Germinal center (tissue), 1 donor: ENCODE measurements at places on chromosomes 1 and 21.

GRCh38 chr1:115432061-115432460 is 94.0 kb upstream of the NGF start:
- no peak for DNase-seq

DNA sequence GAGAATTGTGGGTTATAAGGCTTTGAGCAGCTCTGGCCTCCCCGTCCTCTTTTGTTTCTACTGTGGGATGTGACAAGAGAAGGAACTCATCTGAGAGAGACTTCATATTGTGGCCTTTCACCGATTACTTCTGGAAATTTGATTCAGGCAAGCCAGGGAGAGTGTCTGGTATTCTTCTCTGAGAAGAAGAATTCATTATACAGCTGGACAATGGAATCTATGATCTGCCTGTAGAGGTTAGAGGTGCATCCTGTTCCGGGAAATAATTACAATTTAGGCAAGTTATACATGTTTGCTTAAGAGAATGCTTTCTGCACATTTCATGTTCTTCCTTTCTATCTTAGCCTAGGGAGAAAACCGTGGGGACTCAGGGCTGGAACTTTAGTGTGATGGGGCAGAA is 12.8 kb upstream of the RNU1-2 start:
- no peak for DNase-seq

DNA sequence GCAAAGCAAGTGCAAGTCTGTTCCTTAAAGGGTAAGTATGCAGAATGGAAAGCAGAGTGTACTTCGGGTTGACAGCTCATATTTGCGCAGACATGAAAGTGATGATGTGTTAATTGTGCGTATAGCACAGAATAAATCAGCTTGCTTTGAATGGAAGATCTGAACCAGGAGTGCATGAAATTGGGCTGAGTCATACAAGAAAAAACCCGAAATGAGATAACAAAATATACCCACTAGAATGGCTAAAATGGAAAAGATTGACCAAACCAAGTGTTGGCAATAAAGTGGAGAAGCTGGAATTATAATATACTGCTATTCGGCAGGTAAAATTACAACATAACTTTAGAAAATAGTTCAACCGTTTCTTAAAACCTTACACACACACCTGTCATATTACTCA is 28.5 kb downstream of the CR1L start:
- DNase-seq: no peak

DNA sequence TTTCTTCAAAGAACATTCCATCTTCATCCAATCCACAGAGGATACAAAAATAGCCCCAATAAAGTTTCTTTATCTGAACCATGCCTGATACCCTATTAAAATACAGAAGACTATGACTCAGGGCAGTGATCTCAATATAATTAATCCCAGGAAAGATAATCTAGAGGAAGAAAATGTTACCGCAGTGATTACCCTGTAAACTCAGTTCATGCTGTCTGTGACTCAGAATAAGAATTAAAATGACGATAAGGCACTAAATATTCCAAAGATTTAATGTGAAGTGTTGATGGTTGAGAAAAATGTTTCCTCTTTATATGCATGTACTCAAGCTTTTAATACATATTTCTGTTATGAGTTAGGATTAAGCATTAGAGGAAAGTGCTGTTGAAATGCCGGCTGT is 88.6 kb upstream of the LYPLAL1 start:
- no peak for DNase-seq

- no peak for DNase-seq
Observed at GRCh38 chr1:224959115-224959514, 29.6 kb downstream of the DNAH14 start.

DNA sequence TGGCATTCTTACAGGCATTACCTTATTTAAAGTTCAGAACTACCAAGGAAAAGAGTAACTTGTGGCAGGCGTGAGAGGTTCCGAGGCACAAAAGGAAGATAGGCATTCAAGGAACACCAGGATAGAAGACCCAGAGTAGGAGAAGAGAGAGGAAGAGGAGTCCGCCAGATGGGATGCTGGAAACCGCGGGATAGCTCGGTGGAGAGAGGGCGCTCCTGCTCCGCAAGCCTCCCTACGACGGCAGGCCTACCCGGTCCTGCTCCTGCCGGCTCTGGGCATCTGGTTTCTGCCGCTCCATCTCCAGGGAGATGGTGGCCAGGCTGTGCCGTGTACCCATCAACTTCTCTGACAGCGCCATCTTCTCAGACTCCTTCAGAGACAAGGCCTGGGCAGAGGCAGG is 5.4 kb upstream of the NBPF1 start:
- DNase-seq: no peak

GRCh38 chr1:187714470-187714869 is 885.7 kb downstream of the PLA2G4A start:
- no peak for DNase-seq

DNA sequence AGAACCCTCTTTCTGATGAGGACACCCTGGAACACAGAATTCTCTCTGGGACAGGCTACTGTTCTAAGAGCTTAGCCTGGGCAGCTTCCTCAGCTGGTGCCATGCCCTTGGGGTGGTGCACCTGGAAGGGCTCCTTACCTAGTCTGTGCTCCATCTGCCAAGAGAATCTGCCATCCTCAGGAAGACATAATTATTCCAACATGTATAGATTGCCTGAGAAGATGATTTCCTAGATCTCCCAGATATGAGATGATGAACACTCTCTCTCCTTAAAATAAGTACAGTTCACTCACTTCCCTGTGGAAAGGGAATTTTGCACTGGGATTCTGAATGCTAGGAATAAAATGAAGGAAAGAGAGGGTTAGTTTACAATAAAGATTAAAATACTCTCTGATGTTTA is 87.6 kb downstream of the NENF start:
- DNase-seq: no peak
